ENCODE measurements at places on chromosomes 2 and 18.

GRCh38 chr18:59593291-59593717, 103.9 kb downstream of the CCBE1 start:
- DNase-seq: no peak

DNA sequence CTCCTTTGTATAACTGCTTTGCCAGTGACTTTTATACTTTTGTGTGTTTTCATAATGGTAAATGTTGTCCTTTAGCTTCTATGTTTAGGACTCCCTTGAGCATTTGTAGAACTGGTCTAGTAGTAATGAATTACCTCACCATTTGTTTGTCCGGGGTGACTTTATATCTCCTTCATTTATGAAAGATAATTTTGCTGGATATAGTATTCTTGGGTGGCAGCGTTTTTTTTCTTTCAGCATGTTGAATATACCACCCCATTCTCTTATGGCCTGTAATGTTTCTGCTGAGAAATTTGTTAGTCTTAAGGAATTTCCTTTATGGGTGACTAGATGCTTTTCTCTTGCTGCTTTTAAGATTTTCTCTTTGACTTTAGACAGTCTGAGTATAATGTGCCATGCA, 56.0 kb downstream of the GPC1 start:
- DNase-seq: no peak

DNA sequence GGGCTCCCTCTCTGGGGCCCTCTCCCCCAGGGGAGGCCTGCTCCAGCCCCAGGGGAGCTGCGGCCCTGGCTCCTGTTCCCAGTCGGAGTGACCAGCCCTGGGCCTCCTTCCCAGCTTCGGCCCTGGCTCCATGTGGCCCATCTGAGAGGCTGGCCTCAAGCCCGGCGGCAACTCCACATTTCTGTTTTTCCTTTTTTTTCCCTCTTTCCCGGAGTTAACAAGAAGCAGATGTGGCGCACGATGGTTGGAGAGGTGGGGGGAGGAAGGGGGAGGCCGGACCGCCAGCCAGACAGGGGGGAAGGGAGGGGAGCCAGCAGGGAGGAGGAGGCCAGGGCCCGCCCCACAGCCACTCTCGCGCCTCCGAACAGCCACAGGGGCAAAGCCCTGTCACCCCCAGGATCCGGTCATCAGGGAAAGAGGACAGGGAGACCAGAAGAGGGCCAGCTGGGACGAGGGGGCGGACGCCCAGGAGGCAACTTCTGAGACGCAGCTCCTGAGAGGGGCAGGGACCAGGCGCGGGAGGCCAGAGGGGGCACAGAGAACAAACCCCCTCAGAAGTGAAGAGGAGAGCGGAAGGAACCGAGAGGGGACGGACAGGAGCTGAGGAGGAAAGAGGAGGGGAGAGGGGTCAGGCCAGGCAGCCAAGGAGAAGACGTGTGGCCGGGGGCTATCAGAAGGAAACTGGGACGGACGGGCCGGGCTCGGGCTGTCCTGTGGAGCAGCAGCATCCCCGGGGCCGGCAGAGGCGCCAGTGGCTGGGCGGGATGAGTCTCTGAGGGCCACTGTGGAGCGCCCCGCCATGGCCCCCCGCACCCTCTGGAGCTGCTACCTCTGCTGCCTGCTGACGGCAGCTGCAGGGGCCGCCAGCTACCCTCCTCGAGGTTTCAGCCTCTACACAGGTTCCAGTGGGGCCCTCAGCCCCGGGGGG, at the start of gene EMILIN1:
EMILIN1 (plus strand) TSS at position 349 of the 928 bp plus-strand sequence; CDS start at position 800, 451 bp downstream.
- DNase-seq: no peak

GRCh38 chr18:9431296-9431695, 44.0 kb upstream of the RALBP1 start:
- no peak for DNase-seq

DNA sequence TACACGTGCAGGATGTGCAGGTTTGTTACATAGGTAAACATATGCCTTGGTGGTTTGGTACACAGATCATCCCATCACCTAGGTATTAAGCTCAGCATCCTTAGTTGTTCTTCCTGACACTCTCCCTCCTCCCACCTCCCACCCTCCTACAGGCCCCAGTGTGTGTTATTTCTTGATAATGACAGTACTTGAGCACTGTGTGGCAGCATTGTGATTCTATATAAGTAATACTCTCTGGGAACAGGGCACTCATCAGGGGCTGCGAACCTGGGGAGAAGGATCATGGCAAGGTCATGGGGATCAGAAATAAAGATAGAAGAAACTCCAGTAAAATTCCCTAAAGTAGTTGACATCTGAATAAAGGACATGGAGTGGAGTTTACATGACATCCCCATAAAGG, 1256.2 kb upstream of the CRIM1 start:
- DNase-seq: no peak

DNA sequence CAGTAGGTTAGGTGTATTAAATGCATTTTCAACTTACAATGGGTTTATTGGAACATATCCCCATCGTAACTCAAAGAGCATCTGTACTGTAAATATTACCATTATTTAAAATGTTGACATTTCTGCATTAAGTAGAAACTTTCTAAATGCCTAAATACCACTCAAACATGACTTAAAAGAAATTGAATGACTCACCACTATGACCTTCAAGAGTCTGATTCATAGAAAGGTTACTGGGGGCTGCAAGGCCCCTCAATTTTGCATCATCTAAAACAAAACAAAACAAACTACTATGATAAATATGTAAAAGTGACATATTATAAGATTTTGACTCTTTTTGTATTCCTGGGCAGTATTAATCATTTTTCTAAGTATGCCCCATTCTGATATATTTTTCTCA, 7.6 kb downstream of the WDR35 start:
- DNase-seq: no peak

All from RPMI8226 (cell line).